ENCODE measurements at places on chromosomes 4 and X.

DNA sequence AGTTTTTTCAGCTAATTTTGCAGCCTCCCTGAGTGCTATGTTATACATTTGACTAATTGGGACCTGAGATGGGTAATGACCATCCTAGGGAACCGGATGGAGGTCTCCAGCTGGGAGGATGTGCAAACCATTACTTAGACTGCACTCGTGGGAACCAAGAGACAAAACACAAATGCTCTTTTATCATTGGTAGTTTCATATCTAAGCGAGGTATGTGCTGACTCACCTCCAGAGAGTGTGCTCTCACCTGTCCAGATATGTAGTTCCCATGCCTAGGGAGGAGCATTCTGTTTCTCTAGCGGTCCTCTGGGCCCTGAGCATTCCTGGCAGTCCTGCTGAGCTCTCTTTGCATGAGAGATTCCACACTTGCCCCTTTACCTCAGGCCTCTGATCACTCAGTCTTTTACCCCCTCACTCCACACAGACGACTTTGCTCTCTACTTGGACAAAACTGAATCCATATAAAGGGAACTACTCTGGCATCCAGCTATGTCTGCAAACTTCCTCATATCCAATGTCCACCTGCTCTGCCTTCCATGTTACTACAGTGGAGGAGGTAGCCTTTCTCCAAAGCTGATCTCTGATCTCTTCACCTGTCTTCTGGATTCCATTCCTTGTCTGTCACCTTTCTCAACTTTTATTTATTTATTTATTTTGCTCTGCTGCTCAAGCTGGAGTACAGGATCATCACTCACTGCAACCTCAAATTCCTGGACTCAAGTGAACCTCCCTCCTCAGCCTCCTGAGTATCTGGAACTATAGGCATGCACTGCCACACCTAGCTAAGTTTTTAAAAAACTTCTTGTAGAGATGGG, 88.4 kb downstream of the LRP2BP start:
- DNase-seq = no peak

- DNase-seq = no peak
These were observed 547.5 kb downstream of the SMARCA1 start for GRCh38 chrX:128975745-128976144.

DNA sequence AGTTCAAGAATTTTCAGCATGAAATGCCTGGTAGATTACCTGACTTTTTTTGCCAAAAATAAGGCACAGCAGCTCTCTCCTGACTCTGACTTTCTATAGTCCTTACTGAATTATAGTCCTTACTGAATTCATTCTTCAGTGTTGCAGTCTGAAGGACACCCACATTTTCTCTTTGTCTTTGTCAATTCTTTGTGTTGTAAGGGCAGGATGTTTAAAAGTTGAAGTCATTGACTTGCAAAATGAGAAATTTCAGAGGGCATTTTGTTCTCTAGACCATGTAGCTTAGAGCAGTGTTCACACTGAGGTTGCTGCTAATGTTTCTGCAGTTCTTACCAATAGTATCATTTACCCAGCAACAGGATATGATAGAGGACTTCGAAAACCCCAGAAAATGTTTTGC, 168.0 kb downstream of the SOWAHB start:
- no peak for DNase-seq

- no peak for DNase-seq
These were observed 669.9 kb upstream of the NR3C2 start for GRCh38 chr4:149112109-149112508.

- no peak for DNase-seq
These were observed 27.0 kb downstream of the PROM1 start for GRCh38 chr4:16056681-16057385.
